ENCODE measurements at places on chromosomes 7 and 10. TPM values are rescaled to one million over a fixed set of nuclear protein-coding genes. Genes with fewer than 3 reads are reported as not detected.

GRCh38 chr7:75662579-75663301 is 76.0 kb downstream of the HIP1 start:
- DNase-seq: no peak

DNA sequence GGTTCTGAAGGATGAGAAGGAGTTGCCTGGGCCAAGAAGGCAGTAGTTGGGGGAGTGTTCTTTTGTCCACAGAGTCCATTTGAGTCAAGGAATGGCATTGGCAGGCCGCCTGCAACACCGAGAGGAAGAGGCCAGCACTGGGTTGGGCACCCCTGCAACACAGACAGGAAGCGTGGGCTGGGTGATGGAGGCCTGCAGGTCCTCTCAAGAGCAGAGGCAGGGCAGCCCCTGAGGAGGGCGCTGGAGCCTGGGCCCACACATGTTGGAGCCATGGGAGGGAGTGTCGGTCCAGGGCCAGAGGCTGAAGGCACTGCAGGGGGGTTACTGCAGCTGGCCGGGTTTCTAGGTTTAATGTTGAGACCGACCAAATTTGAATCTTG is 137.3 kb downstream of the PTPN20 start:
- DNase-seq: no peak

- no peak for DNase-seq
Measured at GRCh38 chr7:79216236-79216635, 237.2 kb downstream of the MAGI2 start.

- no peak for DNase-seq
Measured at GRCh38 chr10:43596546-43596945, 9.7 kb upstream of the ZNF485 start.

GRCh38 chr10:89078724-89079672 is 88.4 kb downstream of the FAS start:
- DNase-seq: no peak

Gene ADD3
- 93.0 TPM for total RNA-seq

DNA sequence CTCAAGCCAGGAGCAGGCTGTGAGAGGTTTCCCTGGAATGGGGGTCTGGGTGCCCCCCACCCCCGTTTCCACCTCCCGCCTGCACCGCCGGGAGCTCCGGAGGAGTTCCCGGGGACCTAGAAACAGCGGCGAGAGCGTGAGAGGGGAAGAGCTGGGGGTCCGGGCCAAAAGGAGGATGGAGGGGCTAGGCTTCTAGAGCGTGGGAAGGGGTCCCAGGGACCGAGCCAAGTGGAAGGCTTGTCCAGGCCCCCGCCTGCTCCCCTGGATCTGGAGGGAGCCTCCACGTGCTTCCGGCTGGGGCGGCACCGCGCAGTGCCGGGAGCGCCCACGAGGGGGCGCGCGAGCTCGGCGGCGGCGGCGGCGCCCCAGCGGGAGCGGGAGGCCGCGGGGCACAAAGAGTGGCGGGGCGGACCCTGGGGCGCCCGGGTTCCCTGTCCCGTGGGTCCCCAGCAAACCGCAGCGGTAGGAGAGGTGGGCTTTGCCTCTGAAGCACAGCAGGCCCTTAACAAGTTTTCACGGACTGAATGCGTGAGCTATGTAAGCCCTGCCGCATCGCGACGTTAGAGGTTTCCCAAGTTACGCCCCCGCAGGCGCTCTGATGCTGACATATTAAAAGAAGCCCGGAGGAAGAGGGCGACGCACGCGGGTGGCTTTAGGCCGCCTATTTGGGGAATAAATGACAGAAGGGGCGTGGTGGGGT is 104.4 kb upstream of the LRRC4 start:
- DNase-seq: peak; percentile 56

GRCh38 chr10:103054621-103055020 is 136.5 kb downstream of the CNNM2 start:
- DNase-seq: no peak

Gene COL28A1
- under 0.01 TPM for total RNA-seq

GRCh38 chr10:133212853-133213494 is 17.0 kb upstream of the UTF1 start:
- DNase-seq: no peak

- no peak for DNase-seq
Measured at GRCh38 chr10:44944354-44944753, 15.2 kb upstream of the RASSF4 start.

DNA sequence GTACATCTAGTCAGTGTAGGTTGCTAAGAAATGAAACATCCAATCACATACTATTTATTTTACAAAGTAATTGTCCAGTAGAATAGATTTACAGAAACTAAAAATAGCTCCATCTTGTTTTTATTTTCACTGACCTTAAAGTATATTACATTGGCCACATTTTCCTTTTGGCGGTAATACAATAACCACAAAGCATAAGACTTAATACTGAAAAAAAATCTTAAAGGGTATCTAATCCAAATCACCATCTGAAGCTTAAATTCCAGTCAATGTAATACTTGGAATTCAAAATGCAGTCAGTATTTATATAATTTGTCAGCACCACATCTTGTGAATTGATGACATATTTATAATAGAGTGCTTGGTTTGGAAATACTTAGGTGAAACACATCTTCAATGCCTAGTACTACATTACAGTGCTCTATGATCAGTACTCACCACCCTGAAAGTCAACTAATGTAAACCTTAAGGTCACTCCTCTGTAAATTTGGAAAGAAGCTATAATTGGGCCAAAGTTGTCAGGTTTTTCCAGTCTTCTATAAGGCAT is 8.9 kb downstream of the ANKMY2 start:
- peak; percentile 89 for DNase-seq

DNA sequence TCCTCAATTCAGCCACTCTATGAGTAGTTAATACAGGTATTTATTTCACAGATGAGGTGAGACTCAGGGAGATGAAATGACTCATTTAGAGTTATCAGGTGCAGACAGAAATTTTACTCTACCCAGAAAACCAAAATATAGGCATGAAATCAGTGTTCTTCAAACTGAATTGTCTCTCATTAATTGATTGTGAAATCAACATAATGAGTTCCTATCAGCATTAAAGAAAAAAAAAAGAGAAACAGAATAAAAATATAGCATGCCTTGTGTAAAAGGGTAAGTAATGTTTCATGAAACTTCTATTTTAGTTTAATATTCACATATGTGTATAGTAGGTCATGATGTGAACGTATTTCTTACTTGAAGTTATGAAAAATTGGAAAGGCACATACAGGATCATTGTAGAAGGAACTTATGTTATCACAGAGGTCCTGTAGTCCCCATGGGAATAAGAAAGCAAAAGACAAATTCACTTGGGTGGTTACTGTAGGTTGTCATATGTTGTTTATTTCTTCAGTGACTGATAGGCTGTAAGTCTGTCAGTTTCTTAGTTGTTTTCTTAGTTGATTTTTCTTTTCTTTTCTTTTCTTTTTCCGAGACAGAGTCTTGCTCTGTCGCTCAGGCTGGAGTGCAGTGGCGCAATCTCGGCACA is 47.5 kb downstream of the KAT6B start:
- DNase-seq: no peak

DNA sequence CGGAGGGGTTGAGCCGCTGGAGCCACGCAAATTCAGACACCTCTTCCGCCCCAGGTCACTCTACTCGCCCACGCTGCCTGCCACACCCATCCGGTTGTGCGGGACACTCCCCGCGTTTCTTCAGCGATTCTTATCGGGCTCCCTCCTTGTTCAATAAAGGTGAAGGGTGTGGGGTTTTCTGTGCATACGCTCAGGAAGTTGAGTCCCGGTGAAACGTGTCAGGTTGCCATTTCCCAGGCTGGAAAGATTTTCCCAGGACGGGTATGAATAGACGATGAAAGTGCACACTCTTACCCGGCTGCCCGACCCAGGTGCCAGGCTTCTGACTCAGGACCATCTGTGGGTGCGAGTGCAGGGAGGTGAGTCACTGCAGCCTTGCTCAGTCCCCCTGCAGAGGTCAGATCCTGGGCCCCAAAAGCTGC is 22.0 kb downstream of the KLF6 start:
- peak; percentile 41 for DNase-seq

DNA sequence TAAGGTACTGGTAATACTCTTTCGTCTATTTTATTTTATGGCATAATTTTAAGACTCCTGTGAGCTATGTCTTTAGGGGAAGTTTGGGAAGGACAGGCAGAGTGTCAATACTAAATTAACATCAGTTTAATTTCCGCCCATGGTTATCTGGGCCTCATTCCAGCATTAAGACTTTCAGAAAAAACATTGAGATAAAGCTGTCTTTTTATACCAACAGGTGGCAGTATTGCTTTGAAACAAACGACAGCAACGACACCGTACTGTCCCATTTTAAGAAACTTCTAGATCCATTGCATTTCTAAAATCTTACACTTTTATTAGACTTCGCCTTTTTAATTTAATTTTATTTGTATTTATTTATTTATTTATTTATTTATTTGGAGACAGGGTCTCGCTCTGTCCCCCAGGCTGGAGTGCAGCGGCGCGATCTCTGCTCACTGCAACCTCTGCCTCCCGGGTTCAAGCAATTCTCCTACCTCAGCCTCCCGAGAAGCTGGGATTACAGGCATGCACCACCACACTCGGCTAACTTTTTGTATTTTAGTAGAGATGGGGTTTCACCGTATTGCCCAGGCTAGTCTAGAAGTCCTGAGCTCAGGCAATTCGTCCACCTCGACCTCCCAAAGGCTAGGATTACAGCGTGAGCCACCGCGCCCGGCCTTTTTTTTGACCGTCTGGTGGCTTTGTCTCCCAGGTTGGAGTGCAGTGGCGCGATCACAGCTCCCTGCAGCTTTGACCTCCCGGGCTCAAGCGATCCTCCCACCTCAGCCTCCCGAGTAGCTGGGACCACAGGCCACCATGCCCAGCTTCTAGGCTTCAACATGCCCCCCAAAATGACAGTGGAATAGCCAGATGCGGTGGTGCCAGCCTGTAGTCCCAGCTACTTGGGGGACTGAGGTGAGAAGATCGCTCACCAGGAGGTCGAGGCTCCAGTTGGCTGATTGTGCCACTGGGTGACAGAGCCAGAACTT is 78.7 kb upstream of the C1GALT1 start:
- peak; percentile 64 for DNase-seq

DNA sequence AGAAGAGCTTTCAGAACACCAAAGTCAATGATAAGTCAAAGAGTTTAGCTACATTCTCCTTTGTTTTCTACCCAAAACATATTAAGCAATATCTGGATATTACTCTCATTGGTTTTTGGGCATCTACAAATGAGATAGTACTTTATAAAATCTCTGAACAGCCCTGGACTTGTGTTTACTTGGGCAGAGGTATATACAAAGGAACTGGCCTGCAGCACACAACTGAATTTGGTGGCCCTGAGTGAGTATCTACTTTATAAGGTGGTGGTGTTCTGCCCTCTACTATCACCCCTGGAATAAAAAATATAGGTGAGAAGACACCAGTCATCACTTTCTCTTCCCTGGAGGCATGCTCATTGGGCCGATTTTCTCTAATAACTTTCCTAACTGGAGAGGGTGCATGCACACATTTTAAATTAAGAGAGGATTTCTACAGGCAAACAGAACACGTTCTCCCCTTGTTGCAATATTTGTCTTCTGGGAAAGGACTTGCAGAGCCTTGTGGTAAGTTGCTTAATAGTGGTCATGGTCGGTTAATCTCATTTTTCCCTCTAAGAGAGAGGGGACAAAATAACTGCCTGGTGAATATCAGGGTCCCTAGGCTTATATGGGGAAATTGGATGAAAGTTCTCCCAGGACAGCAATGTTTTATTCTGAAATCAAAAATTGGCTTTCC is 41.1 kb downstream of the OTUD1 start:
- no peak for DNase-seq

GRCh38 chr7:155327590-155328320 is 30.1 kb downstream of the INSIG1 start:
- no peak for DNase-seq

Gene ZNF273
- total RNA-seq: 2.1 TPM

DNA sequence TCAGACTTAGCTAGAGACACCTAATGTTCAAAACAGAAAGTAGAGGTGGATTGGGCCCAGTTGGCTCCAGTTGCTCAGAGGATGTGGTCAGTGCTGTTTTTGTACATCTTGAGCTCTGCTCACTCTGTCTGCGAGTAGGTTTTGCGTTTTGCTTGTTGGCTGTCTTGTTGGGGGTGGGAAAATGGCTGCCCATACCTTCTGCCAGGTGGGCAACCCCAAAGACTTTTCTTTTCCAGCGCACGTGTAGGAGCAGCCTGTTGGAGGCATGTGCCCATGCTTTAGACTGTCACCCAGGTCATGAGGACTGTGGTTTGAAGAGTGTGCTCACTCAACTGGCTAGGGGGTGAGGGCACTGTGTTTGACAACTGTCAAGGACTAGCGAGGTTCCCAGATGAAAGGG is 73.9 kb downstream of the KAT6B start:
- no peak for DNase-seq

GRCh38 chr10:97372233-97372875 is 28.8 kb downstream of the RRP12 start:
- DNase-seq: no peak

- DNase-seq: peak; percentile 33
Measured at GRCh38 chr7:107201795-107202450, 33.1 kb downstream of the HBP1 start.

DNA sequence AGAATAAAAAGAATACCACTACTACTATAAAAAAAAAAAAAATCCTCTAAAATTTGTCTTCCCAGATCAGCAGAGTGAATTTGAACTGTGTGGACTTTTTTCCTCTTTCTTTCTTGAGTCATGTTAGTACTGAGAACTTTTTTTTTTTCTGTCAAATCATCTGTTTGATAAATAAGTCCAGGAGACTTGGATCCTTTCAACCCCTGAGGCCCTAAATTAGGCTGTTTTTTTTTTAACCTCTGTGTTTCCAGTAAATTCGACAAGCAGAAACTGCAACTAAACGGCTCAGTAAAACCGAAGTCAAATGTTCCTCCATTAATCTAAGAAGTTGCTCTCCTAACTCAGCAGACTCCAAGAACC is 2.7 kb downstream of the MAP3K8 start:
- DNase-seq: no peak

- no peak for DNase-seq
Measured at GRCh38 chr10:97192952-97193435, 7.2 kb upstream of the SLIT1 start.

- DNase-seq: peak; percentile 11
Measured at GRCh38 chr7:135929722-135930141, 47.4 kb downstream of the MTPN start.

DNA sequence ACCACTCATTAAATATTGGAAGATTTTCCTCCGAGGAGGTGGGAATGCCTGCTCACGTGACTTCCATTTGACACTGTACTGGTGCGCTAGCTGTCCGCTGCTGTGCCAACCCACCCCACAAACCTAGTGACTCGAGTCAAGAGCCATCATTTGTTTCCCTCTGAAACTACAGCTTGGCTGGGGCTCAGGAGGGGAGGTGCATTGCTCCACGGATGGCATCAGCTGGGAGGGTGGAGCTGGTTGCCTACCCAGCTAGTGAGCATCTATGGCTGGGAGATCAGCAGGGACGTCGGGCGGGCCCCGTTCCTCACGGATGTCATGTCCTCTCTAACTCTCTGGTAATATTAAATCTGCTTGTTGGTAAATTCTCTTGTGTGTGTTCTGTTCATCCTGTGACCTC is 9.5 kb upstream of the FOXL3 start:
- no peak for DNase-seq

- DNase-seq: no peak
Measured at GRCh38 chr10:98316170-98316569, 48.2 kb upstream of the LOXL4 start.

DNA sequence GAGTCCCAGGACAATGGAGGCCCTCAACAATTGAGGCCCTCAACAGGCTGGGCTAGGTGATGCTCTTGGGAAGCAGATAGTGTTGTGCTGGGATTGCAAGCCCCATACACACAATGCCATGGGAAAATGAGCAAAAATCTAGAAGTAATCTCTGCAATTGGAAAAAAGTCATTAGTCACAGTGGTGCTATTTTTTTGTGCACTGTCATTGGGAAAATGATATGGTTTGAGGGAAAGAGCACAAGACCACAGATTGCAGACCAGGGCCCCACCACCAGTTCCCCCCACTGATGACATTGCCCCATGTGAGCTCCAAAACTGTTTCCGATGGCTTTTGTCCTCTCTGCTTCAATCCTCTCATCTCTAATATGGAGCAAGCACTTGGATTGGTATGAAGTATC is 1.9 kb downstream of the KCTD7 start:
- DNase-seq: peak; percentile 13

Data from fibroblast of lung (primary cell).